ENCODE measurements at places on chromosomes 1 and 21. TPM values are rescaled to one million over a fixed set of nuclear protein-coding genes. Genes with fewer than 3 reads are reported as not detected.

DNA sequence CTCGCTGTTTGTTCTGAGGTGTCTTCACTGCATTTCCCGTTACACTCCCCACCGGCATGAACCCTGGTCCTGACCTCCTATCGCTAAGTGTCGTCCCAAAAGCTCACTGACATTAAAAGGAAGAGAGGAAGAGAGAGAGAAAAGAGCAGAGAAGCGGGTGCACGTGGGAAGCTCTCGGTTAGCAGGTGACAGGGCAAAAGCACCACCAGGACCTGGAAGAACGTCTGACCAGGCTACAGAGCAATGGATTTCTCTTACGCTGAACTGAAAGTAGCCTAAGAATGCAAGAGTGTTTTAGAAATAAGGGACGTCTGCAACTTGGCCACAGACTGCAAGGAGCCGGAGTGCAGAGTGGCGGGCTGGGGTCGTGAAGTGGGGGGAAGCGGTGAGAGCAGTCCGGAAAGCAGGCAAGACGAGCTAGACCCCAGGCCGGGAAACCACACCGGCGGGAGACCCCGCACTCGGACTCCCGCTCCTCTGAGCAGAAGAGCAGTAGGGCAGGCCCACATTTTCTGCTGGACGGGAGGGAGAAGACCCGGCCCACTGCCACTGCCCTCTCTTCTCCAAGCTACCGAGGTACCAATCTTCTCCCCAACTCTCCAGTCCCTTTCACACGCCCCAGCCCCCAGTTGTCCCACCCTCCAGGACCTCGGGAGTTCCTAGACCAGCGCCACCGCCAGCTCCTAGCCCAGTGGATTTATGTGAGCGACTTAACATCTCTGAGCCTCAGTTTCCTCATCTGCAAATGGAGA is 8.3 kb upstream of the MPZL1 start:
- peak overlapping the region; percentile 31 for H3K4me3 ChIP-seq
- DNase-seq = no peak
- H3K27ac ChIP-seq = peak overlapping the region; percentile 90
- no peaks in the 10 kb centered on the region for H3K27me3 ChIP-seq
- H3K4me1 ChIP-seq = peaks cover 4% of the 10 kb centered on the region

DNA sequence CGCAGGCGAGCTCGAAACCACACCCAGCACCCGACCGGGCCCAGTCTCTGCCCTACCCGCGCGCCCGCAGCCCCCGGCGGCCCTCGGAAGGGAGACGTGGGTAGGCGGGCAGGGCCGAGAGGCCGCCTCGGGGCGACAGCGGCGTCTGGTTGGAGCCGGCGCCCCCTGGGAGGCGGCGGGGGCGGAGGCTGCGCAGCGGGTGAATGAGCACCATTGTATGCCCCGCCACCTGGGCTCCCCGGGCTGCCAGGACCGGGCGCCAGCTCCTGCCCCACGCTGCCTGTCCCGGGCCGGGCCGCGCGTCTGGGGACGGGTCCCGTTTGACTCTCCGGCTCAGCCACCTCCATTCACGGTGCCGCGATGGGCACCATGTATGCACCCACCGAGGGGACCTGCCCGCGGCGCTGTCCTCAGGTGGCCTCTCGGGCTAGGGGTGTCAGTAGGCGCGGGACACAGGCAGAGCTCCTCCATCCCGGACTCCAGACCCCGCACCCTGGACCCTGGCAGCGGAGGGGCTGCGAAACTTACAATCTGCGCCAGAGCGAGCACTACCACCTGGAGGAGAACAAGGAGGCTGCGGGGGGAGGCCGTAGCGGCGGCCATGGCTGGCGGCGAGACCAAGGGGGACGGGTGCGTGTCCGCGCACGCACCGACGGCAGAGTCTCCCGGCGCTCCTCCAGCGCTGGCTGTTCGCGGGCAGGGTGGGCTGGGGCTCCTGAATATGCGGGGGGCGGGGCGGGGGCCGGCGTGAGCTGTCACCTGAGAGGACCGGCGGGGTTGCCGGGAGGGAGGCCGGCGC is at the start of gene COL9A2:
COL9A2 (minus strand) TSS at position 692 of the 799 bp plus-strand sequence; CDS start at position 603, 89 bp downstream.
- H3K27me3 ChIP-seq = no peaks in the 10 kb centered on the region
- no peak within 1 kb of the TSS for H3K27ac ChIP-seq
- peak; percentile 38 for DNase-seq
- peak within 1 kb of the TSS; percentile 37 for H3K4me3 ChIP-seq
- peaks cover 28% of the 10 kb centered on the region for H3K4me1 ChIP-seq

DNA sequence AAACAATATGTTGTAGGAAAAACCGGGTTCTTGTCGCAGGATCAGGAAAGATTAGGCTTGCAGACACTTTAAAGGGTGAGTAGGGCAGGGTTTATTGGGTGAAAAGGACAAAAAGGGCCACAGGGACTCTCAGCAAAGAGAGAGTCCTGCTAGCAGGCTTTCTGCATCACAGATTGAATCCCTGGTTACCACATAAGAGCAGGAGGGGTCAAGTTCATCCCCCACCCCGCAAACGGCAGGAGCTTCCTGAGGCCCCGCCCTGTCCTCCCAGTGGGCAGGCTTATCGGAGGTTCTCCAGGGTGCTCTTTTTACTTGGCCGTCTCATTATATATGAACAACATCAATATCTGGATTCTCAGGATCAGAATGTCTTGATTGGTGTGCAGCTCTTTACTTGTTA is 47.7 kb downstream of the SYCP1 start:
- DNase-seq = no peak
- H3K36me3 ChIP-seq = no peaks in the 10 kb centered on the region
- no peaks in the 10 kb centered on the region for H3K4me1 ChIP-seq
- no peaks in the 10 kb centered on the region for H3K27me3 ChIP-seq
- H3K27ac ChIP-seq = no peak overlapping the region
- H3K4me3 ChIP-seq = no peak overlapping the region

- H3K36me3 ChIP-seq = no peaks in the 10 kb centered on the region
- peaks cover 49% of the 10 kb centered on the region for H3K4me1 ChIP-seq
- H3K4me3 ChIP-seq = no peak overlapping the region
- H3K27ac ChIP-seq = no peak overlapping the region
- DNase-seq = no peak
- H3K27me3 ChIP-seq = peaks cover 68% of the 10 kb centered on the region
These were observed 5.6 kb downstream of the LHX4 start for GRCh38 chr1:180235502-180236239.

The PGLYRP3 gene
- total RNA-seq = not detected

DNA sequence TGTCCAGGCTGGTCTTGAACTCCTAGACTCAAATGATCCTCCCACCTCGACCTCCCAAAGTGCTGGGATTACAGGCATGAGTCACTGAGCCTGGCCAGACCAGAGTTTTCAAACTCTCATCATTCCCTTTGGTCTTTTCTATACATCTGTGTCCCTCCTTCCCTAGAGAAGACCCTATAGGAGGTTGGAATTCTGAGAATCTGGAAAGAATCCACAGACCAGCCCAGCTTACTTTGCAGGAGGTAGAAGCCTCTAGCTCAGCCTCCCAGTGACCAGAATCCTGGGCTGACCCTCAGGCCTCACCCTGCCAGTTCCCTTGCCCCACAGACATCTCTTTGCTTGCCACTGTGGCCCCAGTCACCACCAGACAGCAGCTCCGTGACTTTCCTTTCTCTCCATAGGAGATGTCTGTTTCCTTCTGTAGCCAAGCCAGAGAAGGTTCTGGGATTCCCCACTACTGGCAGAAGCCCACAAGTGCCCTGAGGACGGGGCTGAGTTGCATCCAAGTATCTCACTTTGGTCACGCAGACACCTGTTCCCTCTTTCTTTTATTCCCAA is 34.7 kb upstream of the KHDRBS1 start:
- no peaks in the 10 kb centered on the region for H3K27me3 ChIP-seq
- H3K4me1 ChIP-seq = no peaks in the 10 kb centered on the region

- H3K27me3 ChIP-seq = no peaks in the 10 kb centered on the region
- H3K36me3 ChIP-seq = no peaks in the 10 kb centered on the region
- H3K4me3 ChIP-seq = no peak overlapping the region
- DNase-seq = no peak
- H3K4me1 ChIP-seq = no peaks in the 10 kb centered on the region
These were observed 70.0 kb downstream of the NVL start for GRCh38 chr1:224259986-224260385.

DNA sequence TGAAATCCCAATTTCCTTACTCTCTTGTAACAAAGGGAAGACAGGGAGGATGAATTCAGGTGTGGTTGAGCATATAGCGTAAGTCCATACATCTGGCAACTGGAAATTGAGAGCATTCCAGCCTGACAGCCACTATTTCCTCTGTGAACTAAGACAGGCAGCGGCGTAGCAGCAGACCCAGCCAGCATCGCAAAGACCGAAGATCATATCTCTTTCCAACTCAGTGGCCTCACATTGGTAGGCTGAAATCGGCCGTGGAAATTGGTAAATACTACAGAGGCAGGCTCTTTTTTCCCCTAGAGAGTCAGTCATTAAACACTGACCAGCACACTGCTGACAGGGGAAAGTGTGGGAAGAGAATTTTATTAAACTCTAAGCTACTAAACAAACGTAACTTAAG is 43.4 kb downstream of the TARBP1 start:
- H3K36me3 ChIP-seq = peaks cover 4% of the 10 kb centered on the region
- no peak overlapping the region for H3K4me3 ChIP-seq
- no peak overlapping the region for H3K27ac ChIP-seq

DNA sequence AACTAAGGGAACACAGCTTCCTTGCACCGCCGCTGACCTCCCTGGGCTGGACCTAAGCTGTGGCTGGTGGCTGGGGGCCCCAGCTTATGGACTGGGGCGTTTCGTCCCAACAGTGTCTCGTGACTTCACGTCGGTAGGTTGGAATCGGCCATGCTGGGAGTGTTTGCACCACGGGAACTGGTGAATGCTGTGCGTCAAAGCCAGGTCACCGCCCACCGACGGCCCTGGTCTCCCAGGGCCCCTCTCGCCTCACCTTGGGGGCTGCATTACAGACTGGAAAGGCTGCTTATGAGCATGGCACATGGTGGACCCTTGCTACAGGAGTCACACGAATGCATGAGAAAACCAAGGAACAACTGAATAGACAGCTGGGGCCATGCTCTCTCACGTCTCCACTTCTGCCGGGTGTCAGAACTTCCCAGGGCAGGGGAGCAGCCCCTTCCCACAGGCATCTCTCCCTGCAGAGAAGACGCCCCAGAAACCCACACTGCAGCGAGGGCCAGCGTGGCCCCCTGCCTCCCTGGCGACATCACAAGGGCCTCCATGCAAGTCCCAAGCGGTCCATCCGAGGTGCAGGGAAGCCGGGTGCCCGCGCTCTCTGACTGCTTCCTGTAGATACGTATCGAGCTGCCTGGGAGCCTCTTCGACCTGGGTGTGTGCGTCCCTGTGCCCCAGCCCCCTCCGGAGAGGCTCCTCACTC is 81.7 kb downstream of the SIK1 start:
- no peaks in the 10 kb centered on the region for H3K27me3 ChIP-seq
- H3K27ac ChIP-seq = peak overlapping the region; percentile 89
- H3K4me1 ChIP-seq = peaks cover 30% of the 10 kb centered on the region
- no peak for DNase-seq

DNA sequence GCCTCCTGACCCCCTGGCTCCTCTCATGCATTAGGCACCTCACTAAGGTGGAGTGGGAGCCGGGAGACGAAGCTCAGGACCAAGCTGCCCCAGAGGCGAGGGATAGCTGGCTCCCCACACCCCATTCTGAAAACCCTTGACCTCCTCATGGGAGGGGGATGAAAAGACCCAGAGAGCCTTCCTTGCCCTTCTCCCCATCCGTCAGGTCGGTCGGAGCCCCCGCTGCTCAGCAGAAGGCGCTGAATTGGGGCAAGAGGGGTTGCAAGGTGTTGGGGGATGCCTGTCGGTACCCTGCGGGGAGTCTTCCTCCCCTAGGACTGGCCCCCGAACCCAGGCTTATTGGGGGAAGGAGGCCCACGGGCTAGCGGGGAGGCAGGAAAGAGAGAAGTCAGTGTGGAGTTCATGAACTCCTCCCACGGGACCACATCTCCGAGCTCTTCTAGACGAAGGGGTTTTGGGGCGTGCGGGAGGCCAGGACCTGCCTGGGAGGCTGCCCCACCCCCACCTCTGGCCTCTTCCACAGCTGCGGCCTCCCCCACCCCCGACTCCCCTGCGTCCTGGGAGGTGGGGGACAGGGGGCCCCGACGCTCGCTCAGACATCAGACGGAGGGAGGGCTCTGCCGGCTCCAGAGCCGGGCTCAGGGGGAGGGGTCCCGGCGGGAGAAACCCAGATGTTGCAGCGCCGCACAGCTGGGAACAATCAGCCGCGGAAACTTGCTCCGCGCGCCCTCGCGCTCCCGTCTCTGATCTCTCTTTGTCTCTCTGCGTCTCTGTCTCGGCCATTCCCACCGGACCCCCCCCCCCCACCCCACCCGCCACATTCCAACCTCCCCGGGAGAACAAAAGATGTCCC is 719 bp downstream of the MFAP2 start:
- H3K27ac ChIP-seq = no peak overlapping the region
- H3K4me3 ChIP-seq = peak overlapping the region; percentile 15
- no peak for DNase-seq
- peaks cover 6% of the 10 kb centered on the region for H3K4me1 ChIP-seq

The ADCY10 gene
- not detected for total RNA-seq

GRCh38 chr1:230682882-230683610 is 30.9 kb downstream of the AGT start:
- no peaks in the 10 kb centered on the region for H3K36me3 ChIP-seq
- H3K27ac ChIP-seq = no peak overlapping the region
- H3K27me3 ChIP-seq = no peaks in the 10 kb centered on the region
- peaks cover 25% of the 10 kb centered on the region for H3K4me1 ChIP-seq
- no peak for DNase-seq
- H3K4me3 ChIP-seq = no peak overlapping the region

DNA sequence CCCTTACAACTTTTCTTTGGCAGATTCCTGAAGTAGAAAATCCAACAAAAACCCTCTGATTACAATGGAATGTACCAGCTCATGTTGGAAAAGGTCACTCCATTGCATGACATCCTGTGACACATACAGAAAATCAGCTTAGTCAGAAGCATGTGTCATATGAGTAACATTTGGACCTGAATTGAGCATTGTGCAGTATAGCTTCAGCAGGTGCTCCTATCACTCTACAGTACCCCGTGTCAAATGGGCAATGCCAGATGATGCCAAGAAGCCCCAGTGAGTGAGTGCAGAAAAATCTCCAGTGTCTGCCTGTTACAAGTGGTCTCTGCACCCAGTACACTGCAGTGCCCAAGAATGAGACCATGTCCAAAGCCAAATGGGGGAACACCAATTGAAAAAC is 129.7 kb upstream of the RUNX1 start:
- no peaks in the 10 kb centered on the region for H3K4me1 ChIP-seq
- no peaks in the 10 kb centered on the region for H3K36me3 ChIP-seq
- no peaks in the 10 kb centered on the region for H3K27me3 ChIP-seq
- DNase-seq = no peak

DNA sequence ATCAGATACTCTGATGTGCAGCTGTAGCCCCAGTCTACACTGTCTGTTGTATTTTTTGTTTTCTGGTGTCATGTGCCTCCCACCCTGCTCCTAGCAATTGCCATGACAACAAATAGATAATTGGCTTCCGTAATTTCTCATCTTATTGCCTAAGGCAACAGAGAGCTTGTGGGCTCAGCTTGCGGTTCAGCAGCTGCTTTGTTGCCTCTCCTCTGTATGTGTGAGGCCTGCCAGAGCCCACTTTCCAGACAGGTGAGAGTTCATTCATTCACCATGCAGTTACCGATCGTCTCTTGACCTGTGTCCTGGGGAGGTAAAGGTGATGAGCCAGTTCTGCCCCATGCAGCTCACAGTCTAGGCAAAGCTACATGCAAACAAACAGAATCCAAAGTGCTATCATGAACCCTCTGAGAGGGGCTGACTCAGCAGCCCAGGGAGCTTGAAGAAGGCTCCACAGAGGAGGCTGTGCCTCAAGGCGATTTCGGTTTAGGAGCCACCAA is 11.9 kb downstream of the LGALS8 start:
- H3K36me3 ChIP-seq = peaks cover 8% of the 10 kb centered on the region
- H3K4me3 ChIP-seq = no peak overlapping the region
- no peaks in the 10 kb centered on the region for H3K27me3 ChIP-seq

All from body of pancreas (tissue), 4 donors.